ENCODE measurements at places on chromosomes 3 and 15. TPM values are rescaled to one million over a fixed set of nuclear protein-coding genes. Genes with fewer than 3 reads are reported as not detected.

- no peaks in the 10 kb centered on the region for H3K36me3 ChIP-seq
- DNase-seq: no peak
- H3K4me1 ChIP-seq: peaks cover 15% of the 10 kb centered on the region
These were observed 93.2 kb downstream of the ZNF280D start for GRCh38 chr15:56640127-56640526.

PLA2G4E gene
- total RNA-seq: not detected

GPR87 gene
- total RNA-seq: not detected

DNA sequence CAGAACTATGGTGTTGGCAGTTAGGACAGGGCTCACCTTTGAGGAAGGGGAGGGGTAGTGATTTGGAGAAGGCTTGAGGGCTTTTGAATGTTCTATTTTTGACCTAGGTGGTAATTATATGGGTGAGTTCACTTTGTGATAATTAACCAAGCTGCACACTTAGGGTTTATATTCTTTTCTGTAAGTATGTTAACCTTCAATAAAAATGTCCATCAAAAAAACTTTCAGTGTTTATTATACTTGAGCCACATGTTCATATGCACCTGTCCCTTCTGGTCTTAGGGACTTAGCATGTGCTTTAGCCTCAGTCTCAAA, 28.4 kb downstream of the PDE8A start:
- DNase-seq: no peak
- H3K27me3 ChIP-seq: no peaks in the 10 kb centered on the region
- H3K36me3 ChIP-seq: no peaks in the 10 kb centered on the region
- H3K27ac ChIP-seq: no peak overlapping the region

NOP10 gene
- total RNA-seq: 220 TPM

ARGFX gene
- not detected for total RNA-seq

DNA sequence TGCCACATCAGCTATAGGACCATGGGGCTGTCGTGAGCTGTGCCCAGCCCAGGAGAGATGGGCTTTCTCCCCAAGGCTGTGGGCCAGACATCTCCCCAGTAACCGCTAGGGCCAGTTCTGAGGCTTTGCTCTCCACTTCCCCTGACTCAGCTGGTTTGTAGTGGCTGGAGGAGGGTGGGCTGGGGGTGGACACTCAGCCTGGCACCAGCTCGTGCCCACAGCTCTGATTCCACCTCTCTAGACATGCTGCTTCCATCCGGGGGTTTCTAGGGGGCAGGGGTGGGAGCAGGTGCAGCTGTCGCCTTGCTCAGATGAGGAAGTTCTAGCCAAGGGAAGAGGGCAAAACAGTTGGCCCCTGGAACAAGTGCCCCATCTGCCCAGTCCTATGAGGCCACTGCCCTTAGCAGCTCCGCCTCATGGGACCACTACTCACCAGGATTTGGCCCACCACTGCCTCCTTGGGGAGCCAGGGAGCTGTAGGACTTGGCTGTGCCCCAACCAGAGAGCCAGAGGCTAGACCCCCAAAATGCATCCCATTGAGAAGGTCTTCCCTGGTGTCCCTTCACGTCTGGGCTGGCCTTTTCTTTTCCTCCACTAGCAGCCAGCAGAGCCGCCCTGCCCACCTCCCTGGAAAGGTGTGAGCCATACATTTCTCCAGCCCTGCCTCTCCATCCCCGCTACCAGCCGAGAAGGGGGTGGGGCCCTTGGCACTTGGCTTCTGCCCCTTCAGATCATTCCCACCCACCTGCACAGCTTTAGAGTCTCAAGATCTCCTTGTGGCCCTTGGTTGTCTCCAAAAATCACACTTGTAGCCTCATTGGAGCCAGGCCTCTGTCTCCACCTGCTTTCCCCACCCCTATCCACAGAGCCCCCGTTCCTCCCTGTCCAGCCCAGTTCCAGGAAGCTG, 9.9 kb downstream of the GLYCTK start:
- H3K4me3 ChIP-seq: no peak overlapping the region
- no peaks in the 10 kb centered on the region for H3K27me3 ChIP-seq

DNA sequence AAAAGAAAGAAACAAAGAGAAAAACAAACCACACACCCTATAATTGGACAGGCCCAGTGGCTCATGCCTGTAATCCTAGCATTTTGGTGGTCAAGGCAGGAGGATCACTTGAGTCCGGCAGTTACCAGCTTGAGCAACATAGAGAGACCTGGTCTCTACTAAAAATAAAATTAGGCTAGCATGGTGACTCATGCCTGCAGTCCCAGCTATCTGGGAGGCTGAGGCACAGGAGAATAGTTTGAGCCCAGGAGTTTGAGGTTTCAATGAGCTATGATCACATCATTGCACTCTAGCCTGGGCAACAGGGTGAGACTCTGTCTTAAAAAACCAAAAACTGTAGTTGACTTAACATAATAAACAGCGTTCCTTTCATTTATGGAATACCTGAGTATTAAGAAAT, 72.3 kb upstream of the ST3GAL6 start:
- no peak overlapping the region for H3K27ac ChIP-seq
- DNase-seq: no peak
- H3K4me3 ChIP-seq: no peak overlapping the region
- no peaks in the 10 kb centered on the region for H3K27me3 ChIP-seq
- H3K4me1 ChIP-seq: no peaks in the 10 kb centered on the region
- no peaks in the 10 kb centered on the region for H3K36me3 ChIP-seq

DNA sequence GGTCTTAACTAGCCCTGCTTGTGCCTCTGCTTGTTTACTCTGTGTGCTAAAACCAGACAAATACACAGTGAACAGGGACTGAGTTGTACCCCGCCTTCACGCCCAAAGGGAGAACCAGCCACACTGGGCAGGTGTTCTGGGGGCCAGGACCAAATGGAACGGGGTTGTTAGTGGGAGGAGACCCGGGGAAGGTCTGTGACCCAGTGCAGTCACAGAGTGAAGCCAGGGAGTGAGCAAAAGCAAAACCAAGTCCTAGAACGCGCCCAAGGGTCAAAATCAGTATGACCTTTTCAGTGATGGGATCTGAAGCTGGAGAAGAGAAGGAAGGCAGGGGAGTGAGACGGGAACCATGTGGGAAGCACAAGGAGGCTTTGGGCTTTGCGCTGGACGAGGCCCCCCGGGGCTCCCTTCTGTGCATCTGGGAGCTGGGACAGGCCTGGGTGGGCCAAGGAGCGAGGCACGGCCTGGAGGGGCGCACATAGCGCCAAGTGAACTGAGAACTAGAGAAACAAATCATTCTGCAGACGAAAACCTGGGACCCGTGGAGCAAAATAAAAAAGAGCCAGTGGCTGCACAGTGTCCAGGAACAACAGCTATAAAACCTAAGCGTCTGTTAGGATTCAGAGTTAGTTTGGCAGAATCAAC, 78.3 kb upstream of the ALDH1A3 start:
- H3K4me1 ChIP-seq: peaks cover 2% of the 10 kb centered on the region
- H3K27me3 ChIP-seq: no peaks in the 10 kb centered on the region
- peaks cover 3% of the 10 kb centered on the region for H3K36me3 ChIP-seq
- no peak for DNase-seq
- H3K4me3 ChIP-seq: no peak overlapping the region

DNA sequence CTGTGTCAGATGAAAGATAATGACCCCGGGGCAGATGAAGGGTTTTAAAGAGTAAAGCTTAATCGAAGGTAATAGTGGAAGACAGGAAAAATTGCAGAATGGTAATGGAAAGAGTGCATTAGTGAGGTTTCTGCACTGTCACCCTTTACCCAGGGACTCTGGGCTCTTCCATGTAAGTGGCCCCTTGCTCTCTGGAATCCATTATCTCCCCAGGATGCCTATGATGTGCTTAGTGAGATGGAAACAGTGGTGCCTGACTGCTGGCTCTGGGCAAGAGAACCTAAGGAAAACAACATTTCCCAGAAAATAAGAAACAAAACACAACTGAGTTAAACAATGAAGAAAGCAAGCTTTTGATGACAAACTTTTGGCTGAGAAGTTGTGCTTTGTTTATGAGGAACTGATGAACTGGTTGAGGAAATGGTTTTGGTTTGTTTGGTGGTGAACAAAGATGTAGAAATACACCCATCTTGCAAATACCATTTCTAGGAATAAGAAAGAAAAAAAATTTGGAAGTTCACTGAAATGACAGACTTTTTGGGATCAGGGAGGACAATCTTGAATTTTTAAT, 119.9 kb upstream of the RASGRP1 start:
- no peak for DNase-seq
- H3K4me3 ChIP-seq: no peak overlapping the region
- H3K4me1 ChIP-seq: peaks cover 13% of the 10 kb centered on the region
- H3K27me3 ChIP-seq: no peaks in the 10 kb centered on the region

GRCh38 chr3:63874769-63875168, 11.1 kb downstream of the ATXN7 start:
- H3K4me1 ChIP-seq: peaks cover 35% of the 10 kb centered on the region
- no peaks in the 10 kb centered on the region for H3K36me3 ChIP-seq
- no peak overlapping the region for H3K27ac ChIP-seq
- DNase-seq: no peak
- no peak overlapping the region for H3K4me3 ChIP-seq
- H3K27me3 ChIP-seq: no peaks in the 10 kb centered on the region

ZBBX gene
- 1.4 TPM for total RNA-seq

DNA sequence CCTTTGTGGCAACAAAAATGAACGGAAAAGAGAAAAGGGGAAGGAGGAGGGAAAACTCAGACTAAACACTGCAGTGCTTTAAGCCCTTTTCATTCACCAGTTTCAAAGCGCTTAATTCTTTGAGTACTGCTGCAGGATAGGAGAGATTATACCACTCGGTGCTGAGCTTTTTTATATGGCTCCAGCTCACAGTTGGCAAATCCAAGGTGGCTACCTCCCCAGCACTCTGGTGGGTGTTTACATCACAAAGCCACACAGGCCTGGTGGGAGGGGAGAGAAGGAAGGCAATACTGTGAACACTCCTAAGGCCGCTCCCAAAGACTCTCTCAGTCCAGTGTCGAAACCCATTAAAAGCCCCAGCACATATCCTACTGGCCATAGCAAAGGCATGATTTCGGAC, 191.4 kb downstream of the STT3B start:
- H3K36me3 ChIP-seq: no peaks in the 10 kb centered on the region
- no peaks in the 10 kb centered on the region for H3K27me3 ChIP-seq
- H3K4me1 ChIP-seq: peaks cover 30% of the 10 kb centered on the region
- peak overlapping the region; percentile 86 for H3K27ac ChIP-seq
- DNase-seq: peak; percentile 58

Measured in WTC11 (cell line).